ENCODE measurements at places on chromosomes 3 and 15.

- DNase-seq = no peak
Observed at GRCh38 chr3:168138421-168138820, 42.7 kb upstream of the GOLIM4 start.

- DNase-seq = no peak
Observed at GRCh38 chr15:74571191-74571590, 30.2 kb downstream of the ARID3B start.

GRCh38 chr3:127427666-127428065 is 139.8 kb upstream of the PRR20G start:
- no peak for DNase-seq

- no peak for DNase-seq
Observed at GRCh38 chr3:18064586-18064985, 322.2 kb upstream of the TBC1D5 start.

GRCh38 chr3:46755646-46756045 is 38.0 kb upstream of the PRSS50 start:
- no peak for DNase-seq

GRCh38 chr3:40191850-40192448 is 117.6 kb upstream of the EIF1B start:
- peak; percentile 41 for DNase-seq

DNA sequence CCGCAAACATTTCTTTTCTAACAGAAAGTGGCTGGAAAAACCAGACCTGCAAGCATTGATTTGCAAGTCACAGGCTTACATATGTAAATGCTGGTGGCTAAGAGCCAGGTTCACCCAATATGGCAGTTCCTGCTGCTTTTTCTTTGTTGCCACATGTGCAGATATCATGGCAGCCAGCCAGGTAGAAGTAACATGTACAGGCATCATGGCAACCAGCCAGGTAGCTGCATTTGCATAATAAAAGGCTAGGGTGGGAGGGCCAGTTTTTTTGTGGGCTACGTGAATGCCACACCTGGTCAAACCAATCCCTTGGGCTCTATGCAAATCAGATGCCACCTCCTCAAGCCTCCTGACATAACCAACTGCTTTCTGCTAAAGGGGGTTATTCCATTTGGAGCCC is 2.8 kb upstream of the SMCO1 start:
- no peak for DNase-seq
